Muscle of leg (tissue), 16 donors: ENCODE measurements at places on chromosomes 12 and 14.

- DNase-seq, result no peak
These were observed 65.5 kb downstream of the FBXO34 start for GRCh38 chr14:55336691-55337090.

DNA sequence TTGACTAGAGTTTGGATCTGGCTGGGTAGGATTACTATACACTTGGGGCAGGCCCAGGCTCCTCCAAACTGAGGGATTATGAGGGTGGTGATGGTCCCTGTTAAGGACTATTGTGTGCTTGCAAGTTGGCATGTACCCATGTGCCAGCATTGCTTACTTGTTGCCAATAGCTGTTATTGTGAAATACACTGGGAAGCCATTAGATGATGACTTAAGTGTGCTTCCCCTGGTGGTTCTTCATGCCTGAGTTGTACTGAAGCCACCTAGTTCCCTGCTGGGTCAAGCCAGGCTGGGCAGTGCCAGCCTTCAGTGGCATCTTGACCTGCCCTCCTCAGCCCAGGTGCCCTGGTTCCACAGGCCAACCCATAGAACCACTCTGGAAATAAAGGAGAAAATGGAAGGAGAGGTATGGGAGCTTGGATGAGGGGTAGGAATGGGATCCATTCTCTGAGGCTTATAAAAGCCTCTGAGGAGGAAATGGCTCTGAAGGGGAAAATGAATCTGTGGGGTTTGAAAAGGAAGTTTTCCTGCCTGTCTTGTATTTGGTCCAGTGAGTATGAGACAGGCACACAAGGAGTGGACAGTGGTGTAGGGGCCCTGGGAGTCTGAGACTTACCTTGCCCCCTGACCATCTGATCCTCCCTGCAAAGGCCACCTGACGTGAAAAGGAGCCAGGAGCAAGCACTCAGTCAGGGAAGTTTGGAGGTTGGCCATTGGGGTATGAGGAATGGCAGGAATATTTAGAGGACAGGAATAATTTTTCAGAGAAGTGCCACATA, 724 bp downstream of the LTB4R start:
- DNase-seq, result peak; percentile 30

DNA sequence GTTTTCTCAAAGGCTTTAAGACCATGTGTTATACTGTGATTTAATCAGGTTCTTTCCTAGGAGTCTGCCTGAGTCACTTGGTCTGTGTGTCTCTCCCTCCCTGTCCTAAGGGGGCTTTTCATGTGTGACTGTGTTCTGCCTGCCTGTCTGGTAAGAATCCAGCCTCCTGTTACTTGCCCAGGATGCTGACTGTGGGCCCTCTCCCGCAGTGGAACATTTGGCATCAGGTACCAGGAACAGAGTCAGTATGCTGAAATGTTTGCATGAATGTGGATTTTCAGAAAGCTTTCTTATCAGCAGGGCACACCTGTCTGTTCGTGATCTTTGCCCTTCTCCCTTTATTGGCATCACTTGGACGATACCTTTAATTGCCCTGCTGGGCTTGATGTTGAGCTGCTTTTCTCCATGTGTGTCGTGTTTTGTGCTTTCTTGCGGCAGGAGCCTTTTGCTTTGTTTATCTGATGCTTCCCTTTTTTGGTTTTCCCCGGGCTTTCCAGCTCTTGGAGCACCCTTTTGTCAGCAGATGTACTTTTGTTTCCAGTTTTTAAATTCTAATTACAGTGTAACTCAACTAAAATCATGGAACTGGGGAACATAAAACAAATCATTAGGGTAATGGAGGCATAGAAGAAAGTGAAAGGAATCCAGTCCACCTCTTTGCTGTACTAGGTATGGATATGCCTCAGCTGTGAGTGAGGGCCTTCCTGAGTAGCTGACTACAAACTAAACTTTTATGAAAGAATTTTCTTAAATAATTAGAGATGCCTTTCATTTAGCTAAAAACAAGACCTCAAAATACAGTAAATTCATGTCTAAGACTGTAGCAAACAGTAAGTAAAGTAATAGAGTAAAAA, 72.5 kb downstream of the TRAF3 start:
- DNase-seq, result peak; percentile 44

GRCh38 chr12:93122569-93123091, 193.5 kb upstream of the EEA1 start:
- no peak for DNase-seq

DNA sequence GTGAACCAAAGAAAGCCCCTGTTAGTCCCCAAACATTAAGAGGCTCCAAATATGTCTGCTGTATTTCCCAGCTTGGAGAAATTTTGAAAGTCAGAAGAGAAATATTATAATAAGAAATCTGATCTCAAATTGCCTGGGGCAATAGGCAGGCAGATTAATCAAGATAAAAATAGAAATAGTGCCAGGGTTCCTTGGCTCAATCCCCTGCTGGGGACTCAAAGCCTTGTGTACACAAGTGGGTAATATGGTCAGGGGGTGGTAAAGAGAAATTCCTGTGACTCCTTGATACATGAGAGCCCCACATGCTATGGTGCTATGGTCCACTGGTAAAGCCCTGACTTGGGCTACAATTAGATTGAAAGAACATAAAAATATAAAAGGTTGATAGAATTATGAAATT, 41.3 kb upstream of the ARID2 start:
- DNase-seq, result no peak

GRCh38 chr14:74301594-74302151, 1.1 kb downstream of the ABCD4 start:
- DNase-seq, result no peak

DNA sequence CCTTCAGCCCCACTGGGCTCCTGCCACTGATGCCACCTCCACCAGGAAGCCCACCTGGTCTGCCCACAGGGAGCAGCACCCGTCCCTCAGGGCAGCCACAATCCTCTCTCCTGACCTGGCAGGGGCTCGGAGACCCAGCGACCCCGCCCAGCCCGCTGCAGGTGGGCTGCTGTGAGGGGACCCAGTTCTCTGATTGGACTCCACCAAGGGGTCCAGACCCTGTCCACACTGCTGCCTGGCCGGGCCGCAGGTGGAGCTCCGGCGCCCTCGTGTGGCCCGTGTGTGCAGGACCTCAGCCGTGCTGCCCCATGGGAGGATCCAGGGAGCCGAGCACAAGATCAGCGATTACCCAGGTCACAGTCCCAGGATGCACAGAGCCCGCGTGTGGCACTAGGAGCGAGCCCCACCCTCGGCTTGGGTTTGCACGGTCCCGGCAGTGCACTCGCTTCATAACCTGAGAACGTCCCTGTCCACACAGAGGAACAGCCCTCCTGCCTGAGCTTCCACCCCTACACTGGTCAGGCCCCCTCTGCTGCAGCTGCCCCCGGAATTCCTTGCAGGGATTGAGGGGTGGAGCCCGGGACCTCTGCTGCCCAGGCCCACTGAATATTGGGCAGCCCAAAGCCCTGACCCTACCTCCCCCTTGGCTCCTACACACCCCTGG, 35.4 kb upstream of the TMEM179 start:
- peak; percentile 64 for DNase-seq

DNA sequence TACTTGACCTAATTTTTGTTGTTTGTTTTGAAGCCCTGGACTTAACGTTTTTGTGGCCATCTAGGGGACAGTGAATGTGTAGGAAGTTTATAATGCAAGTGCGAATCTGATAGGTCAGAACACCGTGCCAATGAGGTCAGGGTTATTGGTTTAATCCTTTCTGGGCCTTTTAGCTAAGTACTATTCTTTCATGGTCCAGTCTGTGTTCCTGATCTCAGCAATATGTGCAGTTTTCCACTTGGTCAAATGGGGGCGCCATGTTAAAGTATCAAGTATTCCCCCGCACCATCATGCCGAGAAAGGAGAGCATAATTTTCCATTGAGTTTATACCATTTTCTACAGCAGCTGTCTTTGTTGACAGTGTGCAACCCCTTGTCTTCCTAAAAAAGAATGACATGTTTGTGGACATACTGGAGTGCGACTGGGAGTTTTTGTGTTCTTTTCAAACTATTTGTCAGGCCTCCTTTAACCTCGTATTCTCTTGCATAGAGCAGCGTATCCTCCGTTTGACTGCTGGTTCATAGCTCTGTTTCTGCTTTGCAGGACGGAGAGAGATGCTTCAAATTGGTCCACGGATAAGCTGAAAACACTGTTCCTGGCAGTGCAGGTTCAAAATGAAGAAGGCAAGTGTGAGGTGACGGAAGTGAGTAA, 1.3 kb downstream of the AHSA1 start:
- peak; percentile 63 for DNase-seq

- DNase-seq, result peak; percentile 96
These were observed 781 bp downstream of the NPAS3 start for GRCh38 chr14:32939254-32940065.

GRCh38 chr14:105378199-105378598, 20.1 kb upstream of the TEX22 start:
- no peak for DNase-seq

- no peak for DNase-seq
These were observed 6.4 kb downstream of the ACTN1 start for GRCh38 chr14:68972507-68973218.

DNA sequence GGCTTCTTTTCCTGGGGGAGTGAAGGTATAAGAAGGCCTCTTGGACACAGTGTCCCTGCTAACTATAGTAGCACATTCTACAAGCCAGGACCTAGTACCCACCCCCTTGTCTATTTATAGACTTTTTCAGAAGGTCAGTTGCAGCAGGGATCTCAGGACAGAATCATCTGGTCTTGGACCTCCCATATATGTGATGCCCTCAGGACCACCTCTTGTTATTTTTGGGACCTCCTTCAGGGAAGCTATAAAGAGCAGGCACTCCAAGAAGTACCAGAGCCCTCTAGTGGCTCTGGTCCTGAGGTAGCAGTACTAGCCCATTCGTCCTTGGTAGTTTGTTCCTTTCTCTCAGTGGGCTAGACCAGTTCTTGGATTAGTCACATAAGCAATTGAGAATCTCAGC, 4.3 kb downstream of the COQ10A start:
- peak; percentile 61 for DNase-seq

GRCh38 chr12:122789637-122790036, 15.3 kb downstream of the CCDC62 start:
- DNase-seq, result no peak

DNA sequence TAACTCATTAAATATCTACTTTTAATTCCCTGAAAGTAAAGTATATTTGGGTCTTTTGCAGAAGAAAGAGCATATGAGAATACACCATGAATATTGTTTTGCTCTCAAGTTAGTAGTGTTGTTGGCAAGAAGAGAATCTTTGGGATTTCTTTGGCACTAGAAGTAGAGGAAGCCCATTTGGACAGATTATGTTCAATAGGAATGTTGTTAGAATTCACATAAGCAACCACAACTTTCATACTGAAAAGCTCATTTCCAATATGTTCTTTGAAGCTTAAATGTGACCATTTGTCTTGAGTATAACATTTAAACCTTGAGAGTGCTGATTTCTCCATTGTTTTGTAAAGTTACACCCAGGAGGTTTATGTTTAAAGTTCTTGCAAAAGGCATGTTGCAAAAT, 37.6 kb downstream of the PLEKHG7 start:
- DNase-seq, result peak; percentile 84

DNA sequence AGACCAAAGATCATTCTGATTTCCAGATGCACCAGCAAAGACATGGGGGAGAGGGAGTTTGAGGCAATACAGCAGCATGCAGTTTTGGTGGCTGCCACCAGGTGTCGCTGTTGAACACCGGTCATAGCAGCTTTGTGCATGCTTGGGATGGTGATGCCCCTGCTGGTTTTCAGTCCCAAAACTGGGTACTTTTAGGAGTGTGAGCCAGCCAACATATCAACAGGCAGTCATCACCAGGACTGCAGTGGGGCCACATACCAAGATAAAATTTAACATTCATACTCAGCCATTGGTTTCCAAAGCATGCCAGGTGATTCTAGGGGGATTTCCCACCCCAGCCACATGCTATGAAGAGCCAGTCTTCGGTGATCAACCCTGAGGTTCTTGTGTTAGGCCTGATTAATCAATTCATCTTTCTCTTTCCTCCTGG, 64.2 kb downstream of the PHETA1 start:
- no peak for DNase-seq

DNA sequence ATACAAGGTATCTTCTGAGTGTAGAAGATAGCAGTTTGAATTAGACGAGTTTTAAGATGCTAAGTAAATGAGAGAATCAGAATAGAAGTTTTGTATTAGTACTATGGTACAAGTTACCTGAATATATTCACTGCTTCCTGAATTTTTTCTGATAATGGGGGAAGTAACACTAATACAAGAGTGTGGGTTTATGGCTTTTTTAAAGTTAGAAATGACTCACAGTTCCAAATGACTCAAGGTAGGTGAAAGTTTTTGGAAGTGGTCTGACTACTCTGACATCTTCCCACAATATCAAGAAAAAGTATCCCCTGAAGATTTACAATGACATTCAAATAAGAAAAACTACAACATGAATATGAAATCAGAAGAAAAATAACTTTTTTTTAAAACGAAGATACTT, 123.7 kb upstream of the GARIN6 start:
- no peak for DNase-seq

DNA sequence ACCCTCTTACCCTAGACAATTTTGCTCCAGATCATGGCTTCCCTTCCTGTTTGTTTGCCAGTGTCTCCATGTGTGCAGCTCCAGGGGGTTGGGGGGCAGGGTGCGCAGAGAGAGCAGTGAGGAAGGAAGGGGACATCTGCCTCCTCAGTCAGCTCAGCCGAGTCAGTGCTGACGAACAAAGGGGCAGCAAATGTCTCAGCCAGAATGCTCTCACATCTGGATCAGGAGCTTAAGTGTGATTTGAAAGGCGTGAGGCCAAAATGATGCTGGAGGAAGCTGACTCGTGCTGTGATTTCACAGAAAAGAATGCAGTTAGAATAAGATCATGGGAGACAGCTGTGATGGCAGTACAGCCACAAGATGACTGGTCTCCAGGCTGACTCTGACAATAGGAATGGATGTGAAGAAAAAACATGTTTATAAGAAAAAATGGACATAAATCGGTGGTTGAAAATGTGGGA, 27.1 kb upstream of the CDK17 start:
- peak; percentile 97 for DNase-seq

DNA sequence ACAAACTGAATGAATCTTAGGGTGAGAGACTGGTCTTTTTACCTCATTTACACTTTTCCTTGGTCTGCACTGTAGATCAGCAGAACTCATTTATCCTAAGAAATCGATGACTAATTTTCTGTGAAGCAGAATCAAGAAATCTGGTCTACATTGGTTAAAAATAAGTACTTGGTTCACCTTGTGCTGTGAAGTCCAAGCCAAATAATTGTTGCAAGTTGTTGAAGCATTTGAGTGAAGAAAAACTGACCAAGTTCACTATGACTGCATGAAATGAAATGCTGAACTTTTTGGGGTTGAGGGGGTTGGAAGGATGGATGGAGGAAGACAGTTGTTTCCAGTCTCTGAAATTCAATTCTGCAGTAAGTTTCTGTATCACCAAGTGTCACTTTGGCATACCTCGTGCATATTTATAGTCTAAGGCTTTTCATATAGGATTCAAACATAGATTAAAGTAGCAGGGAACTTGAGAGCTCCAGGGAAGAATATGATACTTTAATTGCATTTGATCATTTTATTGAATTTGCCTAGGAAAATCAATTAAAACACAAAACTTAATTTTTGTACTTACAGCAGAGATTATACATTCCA, 75.0 kb downstream of the FAR2 start:
- no peak for DNase-seq

- no peak for DNase-seq
These were observed 32.2 kb downstream of the TESC start for GRCh38 chr12:117067016-117067415.
